ENCODE measurements at places on chromosomes 6 and 20.

DNA sequence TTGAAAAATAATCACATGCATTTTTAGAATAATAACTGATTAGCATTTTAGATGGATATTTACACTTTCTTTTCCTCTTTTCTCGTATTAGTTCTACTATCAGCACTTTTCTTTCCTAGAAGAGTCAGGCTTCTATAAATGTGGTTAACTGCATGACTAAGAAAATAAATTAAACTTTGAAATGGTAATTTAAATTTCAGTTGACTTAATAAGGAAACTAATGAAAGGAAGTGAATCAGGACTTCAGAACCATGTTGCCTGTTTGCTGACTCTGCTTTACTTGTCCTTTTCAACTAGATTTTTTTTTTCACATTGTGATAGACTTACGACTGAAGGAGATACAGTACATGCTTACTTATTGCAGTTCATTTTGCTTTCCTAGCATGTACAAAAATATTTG lies 1258.2 kb upstream of the EYS start:
- no peak for DNase-seq

DNA sequence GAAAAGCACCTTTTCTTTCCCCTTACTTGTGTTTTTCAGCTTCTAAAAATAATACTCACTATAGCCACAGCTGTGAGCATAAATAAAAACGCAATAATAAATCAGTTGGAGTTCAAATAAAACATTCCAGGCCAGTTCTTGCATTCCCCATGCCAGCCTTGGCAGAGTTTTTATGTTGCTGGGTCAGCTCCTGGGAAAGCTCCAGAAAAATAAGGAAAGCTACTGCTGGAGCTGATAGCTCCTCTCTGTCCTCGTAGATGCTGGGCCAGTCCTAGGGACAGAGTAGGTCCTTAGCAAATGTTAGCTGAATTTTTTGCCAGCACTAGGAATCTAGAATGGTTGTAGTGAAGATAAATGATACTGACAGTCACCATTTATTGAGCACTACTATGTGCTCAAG lies 389.0 kb upstream of the SYNCRIP start:
- DNase-seq, result no peak

GRCh38 chr20:33732166-33732970 lies 572 bp downstream of the ZNF341 start:
- peak; percentile 60 for DNase-seq

DNA sequence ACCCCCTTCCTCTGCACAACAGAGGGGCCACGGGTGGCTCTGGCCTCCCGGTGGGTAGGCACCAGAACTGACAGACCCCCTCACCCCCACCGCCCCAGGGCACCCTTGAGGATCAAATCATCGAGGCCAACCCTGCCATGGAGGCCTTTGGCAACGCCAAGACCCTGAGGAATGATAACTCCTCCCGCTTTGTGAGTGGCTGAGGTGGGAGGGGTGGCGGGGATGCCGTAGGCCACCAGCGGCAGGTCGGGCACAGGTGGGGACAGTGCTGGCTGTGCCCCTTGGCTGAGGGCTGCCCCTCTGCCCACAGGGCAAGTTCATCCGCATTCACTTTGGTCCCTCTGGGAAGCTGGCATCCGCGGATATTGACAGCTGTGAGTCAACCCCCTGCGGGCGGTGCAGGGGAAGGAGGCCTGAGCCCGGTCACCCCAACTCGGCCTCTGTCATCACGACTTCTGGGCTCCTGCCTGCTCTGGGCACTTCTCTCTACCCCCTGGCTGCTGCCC lies 29.1 kb downstream of the MYH7B start:
- DNase-seq, result no peak

GRCh38 chr6:90896075-90896547 lies 309.2 kb upstream of the MAP3K7 start:
- DNase-seq, result no peak

GRCh38 chr20:20299904-20300303 lies 68.0 kb upstream of the INSM1 start:
- DNase-seq, result no peak

Measured in cortex of kidney (tissue), 1 donor.